T-helper 1 cell treated with Interleukin-12 subunit alpha and Interleukin-12 subunit beta and Interleukin-4 antibody, amounts not matched to agents 30 ng/mL and 1 ng/mL, for 36 hours (primary cell): ENCODE measurements at places on chromosomes 4 and X. TPM values are rescaled to one million over a fixed set of nuclear protein-coding genes. Genes with fewer than 3 reads are reported as not detected.

Gene AFM
- total RNA-seq = not detected in 2 replicates

Gene TSPAN7
- 0.27 and 0.34 TPM in 2 replicates for total RNA-seq

Gene RASGEF1B
- 1.2 and 1.6 TPM in 2 replicates for total RNA-seq

Gene MAGEA8
- total RNA-seq = not detected in 2 replicates

Gene FOXR2
- total RNA-seq = not detected in 2 replicates
